GM13976 (cell line): ENCODE measurements at places on chromosomes 2 and 18.

- DNase-seq: no peak
Measured at GRCh38 chr18:61572084-61572655, 238.9 kb downstream of the CDH20 start.

GRCh38 chr2:180442860-180443644 is 436.0 kb upstream of the CWC22 start:
- DNase-seq: no peak

- DNase-seq: no peak
Measured at GRCh38 chr2:20611844-20612356, 39.0 kb downstream of the HS1BP3 start.

GRCh38 chr18:58288921-58289797 is 245.1 kb downstream of the NEDD4L start:
- DNase-seq: peak; percentile 56

DNA sequence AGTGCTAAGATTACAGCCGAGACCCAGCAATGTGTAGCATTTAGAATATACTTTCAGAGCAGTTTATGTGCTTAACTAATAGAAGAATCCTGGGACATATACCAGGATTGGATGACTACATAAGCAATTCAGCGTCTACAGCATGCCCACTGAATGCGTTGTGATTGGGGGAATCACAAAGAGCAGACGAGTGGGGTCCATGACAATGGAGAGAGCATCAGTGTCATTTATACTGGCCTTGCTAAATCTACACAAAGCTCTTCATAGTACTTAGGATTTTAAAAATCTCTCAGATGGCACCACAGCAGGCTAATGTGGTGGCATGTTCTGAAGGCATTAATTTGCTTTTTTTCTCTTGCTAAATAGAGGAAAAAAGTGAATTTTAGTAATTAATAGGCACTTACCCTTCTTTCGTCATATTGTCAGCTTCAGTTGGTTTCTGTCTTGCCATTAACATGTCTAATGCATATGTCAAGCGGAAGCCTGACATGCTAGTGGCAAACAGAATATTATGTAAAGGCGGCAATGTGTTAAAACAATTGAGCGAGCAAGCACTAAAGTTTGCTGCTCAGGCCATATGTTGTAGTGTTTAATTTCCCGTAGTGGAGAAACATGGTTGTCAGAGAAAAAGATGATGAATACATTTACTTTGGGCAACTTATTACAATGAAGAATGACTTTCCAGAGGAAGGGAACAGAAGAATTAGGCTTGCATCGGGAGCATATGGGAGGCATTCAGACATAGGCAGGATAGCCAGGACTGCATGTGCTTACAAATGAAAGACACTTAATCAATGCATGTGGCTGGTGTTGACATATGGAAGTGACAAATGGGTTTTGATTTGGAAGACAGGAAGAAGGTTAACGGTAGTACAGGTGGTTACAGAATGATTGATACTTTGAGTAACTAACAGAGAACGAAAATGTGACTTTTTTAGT is 145.2 kb downstream of the ICOS start:
- no peak for DNase-seq

- no peak for DNase-seq
Measured at GRCh38 chr2:124485659-124486058, 460.6 kb downstream of the CNTNAP5 start.

- DNase-seq: no peak
Measured at GRCh38 chr2:33505966-33506365, 29.5 kb downstream of the RASGRP3 start.

DNA sequence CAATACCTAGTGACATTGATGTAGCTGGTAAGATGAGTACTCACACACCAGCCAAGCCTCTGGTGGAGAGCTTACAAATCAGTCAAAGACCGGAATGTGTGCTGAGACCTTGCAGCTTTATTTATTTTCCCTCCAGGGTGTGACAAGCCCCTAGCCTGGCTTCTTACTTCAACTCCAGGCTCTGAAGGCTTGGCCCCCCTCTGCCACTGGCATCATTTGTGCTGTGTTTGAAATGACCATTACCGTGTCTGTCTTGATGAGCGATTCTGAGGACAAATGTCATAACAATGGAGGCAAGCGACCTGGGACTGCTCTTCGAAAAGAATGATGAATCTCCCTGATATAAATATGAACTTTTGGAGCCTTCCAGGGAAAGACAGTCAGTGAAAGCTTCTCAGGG is 749.9 kb upstream of the HS6ST1 start:
- no peak for DNase-seq

- no peak for DNase-seq
Measured at GRCh38 chr2:217933617-217933993, 69.2 kb downstream of the TNS1 start.

- DNase-seq: no peak
Measured at GRCh38 chr18:48297139-48297538, 112.0 kb downstream of the ZBTB7C start.

DNA sequence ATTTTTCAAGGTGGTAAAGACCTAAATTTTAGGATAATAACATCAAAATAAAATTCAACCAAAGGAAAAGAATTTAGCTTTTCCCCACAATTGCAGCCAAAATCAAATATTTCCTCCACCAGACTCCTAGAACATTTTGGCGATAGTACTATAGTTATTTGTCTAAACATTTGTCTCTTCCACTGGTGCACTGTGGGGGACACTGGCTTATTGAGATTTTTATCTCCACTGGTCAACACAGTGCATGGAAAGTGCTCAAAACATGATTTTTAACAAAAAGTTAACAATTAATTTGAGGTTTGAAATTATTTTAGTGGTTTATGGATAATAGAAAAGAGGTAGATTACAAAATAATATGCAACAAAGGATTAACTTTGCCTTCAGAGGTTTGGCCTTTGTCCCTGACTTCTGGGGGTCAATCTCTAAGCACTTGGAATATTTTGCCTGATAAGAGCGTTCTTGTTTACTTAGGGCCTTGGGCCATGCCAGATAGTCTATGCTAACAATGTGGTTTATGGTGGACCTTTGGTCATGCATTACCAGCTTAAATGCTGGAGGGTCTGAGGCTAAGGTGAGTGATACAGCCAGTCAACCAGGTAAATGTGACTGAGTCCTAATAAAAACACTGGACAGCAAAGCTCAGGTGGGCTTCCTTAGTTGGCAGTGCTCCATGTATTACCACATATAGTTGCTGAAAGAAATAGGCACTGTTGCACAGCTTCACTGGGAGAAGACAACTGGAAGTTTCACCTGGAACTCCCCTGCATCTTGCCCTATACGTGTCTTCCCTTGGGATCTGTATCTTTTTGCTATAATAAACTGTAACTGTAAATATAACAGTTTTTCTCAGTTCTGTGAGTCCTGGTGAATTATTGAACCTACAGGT is 67.2 kb upstream of the SATB2 start:
- DNase-seq: no peak

GRCh38 chr2:66803726-66804125 is 368.8 kb downstream of the MEIS1 start:
- DNase-seq: no peak

- DNase-seq: no peak
Measured at GRCh38 chr2:10014418-10015190, 28.7 kb upstream of the KLF11 start.

- no peak for DNase-seq
Measured at GRCh38 chr2:108316461-108317258, 28.0 kb downstream of the SULT1C2 start.

DNA sequence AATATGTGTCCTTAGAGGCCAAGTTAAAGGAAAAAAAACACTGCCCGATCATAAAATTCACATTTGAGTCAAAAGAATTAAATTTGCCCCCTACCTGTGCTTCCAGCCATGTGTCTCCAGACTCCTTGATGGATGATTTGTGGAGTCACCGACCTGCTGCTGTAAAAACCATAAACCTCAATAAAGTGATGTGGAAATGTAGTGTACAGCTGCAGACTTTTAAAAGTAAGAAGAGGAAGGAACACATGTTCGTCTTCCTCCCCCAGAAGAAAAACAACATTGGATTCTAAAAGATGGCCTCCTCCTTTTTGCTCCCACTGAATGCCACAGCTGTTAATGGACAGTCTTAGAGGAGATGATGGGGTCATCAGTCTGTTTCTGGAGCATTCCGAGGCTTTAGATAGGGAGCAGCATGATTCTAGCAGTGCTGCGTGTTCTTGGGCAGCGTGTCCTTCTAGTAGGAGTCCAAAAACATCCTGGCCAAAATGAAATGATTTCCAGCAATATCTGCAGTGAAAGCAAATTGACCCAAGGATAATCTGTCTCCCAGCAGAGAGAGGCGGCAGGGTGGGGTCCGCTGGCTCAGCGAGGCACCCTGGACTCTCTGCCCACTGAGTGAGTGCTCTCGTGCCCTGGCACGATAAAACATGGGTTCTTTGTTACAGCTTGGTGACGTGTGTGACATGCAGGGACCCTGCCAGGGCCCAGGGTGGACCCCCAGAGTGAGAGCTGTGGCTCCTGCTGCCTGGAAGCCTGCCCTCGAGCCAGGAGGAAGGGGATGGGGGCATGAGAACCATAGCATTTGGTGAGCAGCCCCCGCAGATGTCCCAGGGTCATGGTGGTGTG is 196.1 kb downstream of the FAM210A start:
- DNase-seq: no peak

DNA sequence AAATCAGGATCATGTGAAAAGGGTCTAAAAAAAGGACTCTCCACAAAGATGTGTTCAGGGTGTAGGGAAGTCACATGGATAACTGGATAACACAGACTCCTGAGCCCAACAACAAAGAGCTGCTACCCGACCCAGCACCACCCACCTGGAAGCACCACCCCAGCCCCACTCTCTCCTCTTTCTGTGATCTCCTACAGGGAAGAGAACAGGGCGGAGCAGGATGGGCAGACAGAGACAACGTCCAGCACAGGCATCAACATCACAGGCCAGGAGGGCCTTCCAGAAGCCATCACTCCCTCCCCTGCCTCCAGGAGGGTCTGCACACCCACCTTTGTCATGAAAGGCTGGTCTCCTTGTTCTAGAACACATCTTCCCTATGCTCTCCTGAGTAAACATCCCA is 1.3 kb upstream of the CIB4 start:
- DNase-seq: no peak

GRCh38 chr2:71711133-71711855 is 257.9 kb downstream of the DYSF start:
- no peak for DNase-seq

GRCh38 chr2:30940839-30941238 is 133.6 kb upstream of the CAPN13 start:
- no peak for DNase-seq

GRCh38 chr2:148021059-148021861 is at the start of gene MBD5:
MBD5 (plus strand) TSS chr2:148021091.
- DNase-seq: peak; percentile 43

- DNase-seq: no peak
Measured at GRCh38 chr2:100781009-100781325, 39.0 kb upstream of the NPAS2 start.

GRCh38 chr2:143899987-143900386 is 619.9 kb downstream of the ZEB2 start:
- DNase-seq: no peak

DNA sequence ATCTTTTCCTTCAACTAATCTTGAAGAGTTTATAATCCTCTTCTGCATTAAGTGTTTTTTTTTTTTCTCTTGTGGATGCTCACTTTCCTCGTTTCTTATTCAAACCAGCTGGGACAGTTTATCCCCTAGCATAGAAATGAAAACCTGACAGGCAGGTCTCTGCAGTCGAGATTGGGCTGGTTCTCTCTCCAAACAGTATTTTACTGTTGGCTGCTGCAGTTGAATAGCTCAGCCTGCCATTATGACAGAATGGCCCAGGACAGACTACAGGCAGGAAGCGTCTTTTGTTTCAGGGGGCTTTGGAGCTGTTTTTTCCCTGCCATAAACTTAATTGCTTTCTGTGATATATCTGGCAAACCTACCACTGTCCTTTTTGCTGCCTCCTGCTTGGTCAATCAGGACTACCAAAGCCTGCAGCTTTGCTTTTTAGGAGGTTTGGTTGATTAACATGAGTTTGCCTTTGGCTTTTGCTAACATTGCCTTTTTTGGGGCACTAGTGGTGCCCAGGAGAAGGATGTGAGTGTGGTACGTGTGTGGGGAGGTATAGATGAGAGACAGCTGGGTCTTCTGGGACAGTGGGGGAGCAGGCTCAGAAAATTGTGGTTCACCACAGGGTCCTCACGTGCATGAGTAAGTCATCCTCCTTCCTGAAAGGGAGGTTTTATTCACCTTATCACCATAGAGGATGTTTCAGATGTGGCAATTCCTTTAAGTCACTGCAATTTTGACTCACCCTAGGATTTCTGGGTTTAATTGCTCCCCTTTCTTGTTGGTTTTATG is 128.7 kb downstream of the LYPD6B start:
- no peak for DNase-seq

DNA sequence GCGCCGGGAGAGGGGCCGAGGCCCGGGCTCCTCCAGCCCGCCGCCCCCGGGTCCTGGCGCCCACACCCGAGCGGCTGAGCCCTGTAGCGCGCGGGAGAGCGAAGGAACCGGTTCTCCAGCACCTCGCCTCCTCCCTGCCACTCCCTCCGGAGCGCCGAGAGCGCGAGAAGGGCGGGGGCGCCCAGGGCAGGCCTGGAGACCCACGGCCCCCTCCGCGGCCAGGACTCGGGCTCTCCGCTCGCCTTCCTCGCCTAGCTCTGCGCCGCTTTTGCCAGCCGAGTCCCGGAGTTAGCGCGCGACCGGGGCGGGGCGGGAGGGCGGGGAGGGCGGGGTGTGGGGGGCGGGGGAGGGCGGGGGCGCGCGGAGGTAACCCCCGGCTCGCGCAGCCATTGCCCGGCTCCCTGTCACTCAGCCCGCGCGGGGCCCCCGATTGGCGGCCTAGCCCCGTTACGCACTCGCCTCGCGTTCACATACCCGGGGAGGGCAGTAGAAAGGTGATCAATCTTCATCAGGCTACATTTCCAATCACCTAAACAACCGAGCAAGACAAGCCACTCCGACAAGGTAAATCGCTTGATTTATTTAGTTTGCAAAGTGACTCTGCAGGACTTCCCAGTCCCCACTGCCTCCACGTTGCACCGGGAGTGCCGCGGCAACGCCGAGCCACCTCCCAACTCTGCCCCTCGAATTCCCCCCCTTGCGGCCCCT is at the start of gene OTX1:
OTX1 (plus strand) TSS at position 497 of the 708 bp plus-strand sequence. CDS start 2,161 bp downstream, outside the sequence.
- DNase-seq: peak; percentile 94

GRCh38 chr2:11559786-11560155 is 25.9 kb downstream of the GREB1 start:
- no peak for DNase-seq

DNA sequence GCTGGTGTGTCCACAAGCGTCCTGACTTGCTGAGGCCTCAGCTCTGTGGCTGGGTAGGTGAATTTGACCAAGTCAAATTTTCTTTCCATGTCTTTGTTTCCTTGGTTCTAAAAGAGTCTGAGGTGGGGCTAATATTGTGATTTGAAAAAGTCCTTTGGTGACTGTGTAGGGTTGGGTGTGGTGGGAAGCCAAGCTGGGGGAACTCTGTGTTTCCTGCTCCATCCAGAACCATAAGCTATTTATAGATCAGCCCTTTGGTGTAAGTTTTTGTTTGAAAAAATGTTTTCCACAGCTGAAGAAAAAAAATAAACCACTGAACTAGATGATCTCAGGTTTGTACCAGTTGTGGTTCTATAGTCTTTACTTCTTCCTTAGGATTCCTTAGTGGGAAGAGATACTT is 462.7 kb downstream of the TGIF1 start:
- DNase-seq: no peak

- no peak for DNase-seq
Measured at GRCh38 chr18:36901277-36901701, 72.4 kb downstream of the KIAA1328 start.

GRCh38 chr2:239157269-239157668 is 243.6 kb downstream of the HDAC4 start:
- DNase-seq: no peak
